ENCODE measurements at places on chromosomes 6 and 20. TPM values are rescaled to one million over a fixed set of nuclear protein-coding genes. Genes with fewer than 3 reads are reported as not detected.

The ACTL10 gene
- not detected for total RNA-seq

The RIPOR2 gene
- total RNA-seq, result 0.26 TPM

The C6orf58 gene
- not detected for total RNA-seq

The SRMS gene
- total RNA-seq, result 0.18 TPM

The C20orf204 gene
- total RNA-seq, result 0.54 TPM

The TCF15 gene
- total RNA-seq, result not detected

The KCTD20 gene
- 22.1 TPM for total RNA-seq

The WFDC5 gene
- not detected for total RNA-seq

The ZFAND3 gene
- total RNA-seq, result 57.7 TPM
